SK-MEL-5 (cell line): ENCODE measurements at places on chromosomes 3 and 15. TPM values are rescaled to one million over a fixed set of nuclear protein-coding genes. Genes with fewer than 3 reads are reported as not detected.

The CFAP100 gene
- not detected in 2 replicates for total RNA-seq

The OXTR gene
- total RNA-seq: 0.03 and 0.61 TPM in 2 replicates

The PATL2 gene
- 0.19 and 0.21 TPM in 2 replicates for total RNA-seq

The ATG3 gene
- total RNA-seq: 87.0 and 87.2 TPM in 2 replicates

GRCh38 chr3:40975711-40976121, 223.6 kb upstream of the CTNNB1 start:
- no peak for DNase-seq

- DNase-seq: no peak
Observed at GRCh38 chr3:117820658-117821299, 1111.2 kb downstream of the TUSC7 start.
